Prostate gland (tissue), 2 donors: ENCODE measurements at places on chromosomes 12 and 14. TPM values are rescaled to one million over a fixed set of nuclear protein-coding genes. Genes with fewer than 3 reads are reported as not detected.

The TM7SF3 gene
- 94.5 TPM for total RNA-seq

The ADIPOR2 gene
- 46.2 TPM for total RNA-seq

DNA sequence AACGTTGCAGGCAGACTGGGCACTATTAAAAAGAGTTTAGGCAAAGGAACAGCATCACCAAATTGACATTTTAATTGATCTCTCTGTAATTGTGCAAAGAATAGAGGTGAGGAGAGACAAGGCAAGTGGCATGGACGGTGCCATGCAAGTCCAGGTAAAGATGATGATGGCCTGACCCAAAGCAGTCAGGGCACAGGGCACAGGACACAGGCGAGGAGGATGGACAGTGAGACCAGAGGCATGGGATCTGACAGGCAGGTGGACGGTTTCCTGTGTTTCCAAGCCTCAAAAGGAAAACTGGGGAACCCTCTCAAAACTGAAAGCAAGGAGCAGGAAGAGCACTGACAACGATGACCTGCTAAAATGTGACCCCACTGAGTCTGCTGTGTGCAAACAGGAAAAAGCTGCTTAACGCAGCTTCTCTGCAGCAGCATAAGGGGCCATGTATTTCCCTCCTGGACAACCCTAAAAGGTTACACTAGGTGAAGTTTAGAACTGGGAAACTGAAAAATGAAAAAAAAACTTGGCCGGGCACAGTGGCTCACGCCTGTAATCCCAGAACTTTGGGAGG is 50.9 kb downstream of the CLIP1 start:
- no peak for DNase-seq

DNA sequence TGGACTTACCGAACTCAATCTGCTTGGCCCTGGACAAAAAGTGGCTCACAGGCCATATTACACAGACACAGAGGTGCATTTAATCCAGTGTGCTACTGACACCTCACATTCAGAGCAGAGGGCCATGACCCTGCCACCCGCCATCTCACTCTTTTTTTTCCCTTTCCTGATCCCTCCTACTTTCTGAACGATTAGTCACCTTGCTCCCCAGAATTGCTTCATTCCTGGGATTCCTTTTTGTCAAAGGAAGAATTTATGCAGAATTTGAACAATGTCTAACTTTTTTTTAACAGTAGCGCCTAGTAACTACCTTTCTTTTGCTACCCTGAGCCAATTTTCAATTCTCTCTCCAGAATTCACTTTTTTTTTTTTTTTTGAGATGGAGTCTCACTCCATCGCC is 4.6 kb downstream of the PKP2 start:
- DNase-seq = no peak

DNA sequence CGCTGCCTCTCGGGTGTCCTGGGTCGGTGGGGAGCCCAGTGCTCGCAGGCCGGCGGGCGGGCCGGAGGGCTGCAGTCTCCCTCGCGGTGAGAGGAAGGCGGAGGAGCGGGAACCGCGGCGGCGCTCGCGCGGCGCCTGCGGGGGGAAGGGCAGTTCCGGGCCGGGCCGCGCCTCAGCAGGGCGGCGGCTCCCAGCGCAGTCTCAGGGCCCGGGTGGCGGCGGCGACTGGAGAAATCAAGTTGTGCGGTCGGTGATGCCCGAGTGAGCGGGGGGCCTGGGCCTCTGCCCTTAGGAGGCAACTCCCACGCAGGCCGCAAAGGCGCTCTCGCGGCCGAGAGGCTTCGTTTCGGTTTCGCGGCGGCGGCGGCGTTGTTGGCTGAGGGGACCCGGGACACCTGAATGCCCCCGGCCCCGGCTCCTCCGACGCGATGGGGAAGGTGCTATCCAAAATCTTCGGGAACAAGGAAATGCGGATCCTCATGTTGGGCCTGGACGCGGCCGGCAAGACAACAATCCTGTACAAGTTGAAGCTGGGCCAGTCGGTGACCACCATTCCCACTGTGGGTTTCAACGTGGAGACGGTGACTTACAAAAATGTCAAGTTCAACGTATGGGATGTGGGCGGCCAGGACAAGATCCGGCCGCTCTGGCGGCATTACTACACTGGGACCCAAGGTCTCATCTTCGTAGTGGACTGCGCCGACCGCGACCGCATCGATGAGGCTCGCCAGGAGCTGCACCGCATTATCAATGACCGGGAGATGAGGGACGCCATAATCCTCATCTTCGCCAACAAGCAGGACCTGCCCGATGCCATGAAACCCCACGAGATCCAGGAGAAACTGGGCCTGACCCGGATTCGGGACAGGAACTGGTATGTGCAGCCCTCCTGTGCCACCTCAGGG is 679 bp downstream of the ARF6 start:
- peak; percentile 23 for DNase-seq
